Stimulated activated naive B cell treated with anti-CD40 and anti-IgM and Interleukin-4, amounts not matched to agents 10 μg/mL and 1 μg/mL and 100 μg/mL, for 72 hours (primary cell): ENCODE measurements at places on chromosomes 1 and 21.
A peak's percentile ranks its signal among the peaks of the same experiment; 100 is the strongest.

GRCh38 chr1:61620536-61620935 is 104.4 kb downstream of the TM2D1 start:
- DNase-seq, result no peak

GRCh38 chr1:150976879-150977694 is 2.5 kb upstream of the CERS2 start:
- peak; percentile 73 for DNase-seq

- DNase-seq, result no peak
Measured at GRCh38 chr1:198443365-198444233, 96.9 kb downstream of the ATP6V1G3 start.

GRCh38 chr1:170498876-170499275 is 33.1 kb upstream of the GORAB start:
- no peak for DNase-seq

DNA sequence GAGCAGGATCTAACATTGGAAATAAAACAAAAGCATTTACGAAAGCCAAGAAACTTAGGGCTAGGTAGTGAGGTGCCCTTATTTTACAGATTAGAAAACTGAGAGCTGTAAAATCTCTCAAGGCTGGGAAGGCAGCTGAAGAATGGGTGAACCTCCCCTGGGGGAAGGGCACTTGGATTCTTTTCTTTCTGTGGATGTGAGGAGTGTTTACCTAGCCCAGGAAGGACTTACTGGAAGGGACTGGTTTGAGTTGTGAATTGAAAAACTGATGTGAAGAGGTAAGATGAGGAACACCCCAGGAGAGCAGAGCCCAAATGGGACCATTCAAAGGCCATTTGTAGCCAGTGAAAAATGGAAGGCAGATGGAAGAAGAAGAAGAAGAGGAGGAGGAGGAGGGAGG is 74.7 kb upstream of the NGF start:
- DNase-seq, result no peak

GRCh38 chr1:170791941-170792340 is 128.0 kb downstream of the PRRX1 start:
- DNase-seq, result no peak

GRCh38 chr1:160377585-160378206 is 10.8 kb downstream of the NHLH1 start:
- no peak for DNase-seq

DNA sequence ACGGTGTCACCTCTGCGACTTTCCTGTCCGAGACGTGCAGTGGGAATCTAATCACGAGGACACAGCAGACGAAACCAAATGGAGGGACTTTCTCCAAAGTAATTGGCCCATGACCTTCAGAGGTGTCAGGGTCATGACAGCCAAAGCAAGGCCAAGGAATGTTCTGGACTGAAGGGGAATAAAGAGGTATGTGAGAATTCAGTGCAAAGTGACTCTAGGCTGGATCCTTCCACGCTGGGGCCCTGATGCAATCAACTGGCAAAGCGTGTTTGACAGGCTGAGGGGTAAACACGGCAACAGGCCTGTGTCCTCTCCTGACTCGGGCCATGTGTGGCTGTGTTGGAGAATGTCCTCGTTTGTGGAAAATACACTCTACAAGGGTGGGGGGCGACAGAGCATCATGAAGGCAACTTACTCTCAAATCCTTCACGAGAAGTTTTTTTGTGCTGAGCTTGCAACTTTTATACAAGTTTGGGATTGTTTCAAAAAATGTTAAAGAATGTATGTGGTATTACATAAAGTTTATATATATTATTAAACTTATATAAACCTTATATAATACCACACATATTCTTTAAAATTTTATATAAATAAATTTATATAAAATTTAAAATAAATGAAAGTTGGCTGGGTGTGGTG is 1.7 kb downstream of the CFAP74 start:
- DNase-seq, result no peak

- no peak for DNase-seq
Measured at GRCh38 chr1:31708324-31708723, 4.5 kb upstream of the COL16A1 start.

DNA sequence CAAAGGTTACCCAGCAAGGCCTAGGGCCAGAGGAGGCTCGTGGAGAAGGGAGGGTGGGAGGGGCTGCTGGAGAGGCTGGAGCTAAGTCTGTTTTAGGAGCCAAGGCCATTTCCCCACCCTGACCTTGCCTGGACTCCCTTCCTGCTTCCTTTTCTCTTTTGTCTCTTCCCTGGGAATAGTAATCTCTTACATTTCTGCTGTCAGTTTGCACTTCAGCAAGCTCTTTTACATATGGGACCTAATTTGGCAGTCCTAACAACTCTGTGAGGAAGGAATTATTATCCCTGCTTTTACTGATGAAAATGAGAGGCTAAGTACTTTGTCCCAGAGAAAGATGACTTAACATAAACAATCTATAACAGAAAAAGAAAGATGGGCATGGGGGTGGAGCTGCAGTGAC is 13.8 kb downstream of the OPTC start:
- DNase-seq, result no peak

DNA sequence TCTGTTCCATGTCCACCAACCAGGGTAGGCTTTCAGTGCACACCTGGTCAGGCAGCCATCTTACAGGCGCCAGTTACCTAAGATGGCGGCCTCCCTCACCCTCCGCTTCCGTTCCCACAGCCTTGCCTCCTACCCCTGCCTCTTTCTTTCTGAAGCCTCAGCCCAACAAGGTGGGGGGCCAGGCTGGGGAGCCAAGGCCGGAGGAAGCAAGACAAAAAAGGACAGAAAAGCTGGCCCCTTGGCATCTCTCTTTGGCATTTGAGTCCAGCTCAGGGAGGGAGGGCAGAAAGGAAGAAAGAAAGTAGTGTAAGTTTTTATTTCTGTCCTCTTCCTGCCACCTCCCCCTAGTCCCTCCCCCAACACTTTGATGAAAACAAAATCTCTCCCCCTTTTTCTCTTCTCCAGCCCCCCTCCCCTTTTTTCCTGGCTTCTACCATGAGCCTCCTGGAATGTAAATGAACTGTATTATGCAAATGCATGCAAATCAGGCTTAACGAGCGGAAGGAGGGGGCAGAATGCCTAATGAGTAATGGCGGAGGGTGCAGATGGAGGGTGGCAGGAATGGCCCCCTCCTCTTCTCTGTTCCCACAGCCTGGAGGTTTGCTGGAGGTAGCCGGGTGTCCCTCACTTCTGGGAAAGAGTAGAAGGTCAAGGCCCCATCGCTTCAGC is 43.8 kb downstream of the RHBG start:
- no peak for DNase-seq

DNA sequence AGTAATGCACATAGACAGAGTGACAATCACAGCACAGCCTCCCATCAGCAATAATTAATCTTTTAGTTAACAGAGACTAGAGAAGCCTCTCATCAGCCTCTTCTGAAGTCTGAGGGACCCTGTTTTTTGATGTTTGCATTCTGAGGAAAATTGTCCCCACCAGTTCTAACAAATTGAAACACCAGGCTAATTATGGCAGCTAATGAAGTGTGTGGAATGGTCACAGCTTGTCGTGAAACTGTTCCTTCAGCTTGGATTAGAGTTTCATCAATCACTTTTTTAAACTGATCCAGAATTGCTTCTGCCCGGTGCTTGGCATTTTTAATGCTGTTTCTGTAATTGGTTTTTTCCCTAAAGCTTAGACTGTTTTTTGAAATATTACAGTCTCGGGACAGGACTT is 208.0 kb downstream of the SPATA17 start:
- DNase-seq, result no peak

DNA sequence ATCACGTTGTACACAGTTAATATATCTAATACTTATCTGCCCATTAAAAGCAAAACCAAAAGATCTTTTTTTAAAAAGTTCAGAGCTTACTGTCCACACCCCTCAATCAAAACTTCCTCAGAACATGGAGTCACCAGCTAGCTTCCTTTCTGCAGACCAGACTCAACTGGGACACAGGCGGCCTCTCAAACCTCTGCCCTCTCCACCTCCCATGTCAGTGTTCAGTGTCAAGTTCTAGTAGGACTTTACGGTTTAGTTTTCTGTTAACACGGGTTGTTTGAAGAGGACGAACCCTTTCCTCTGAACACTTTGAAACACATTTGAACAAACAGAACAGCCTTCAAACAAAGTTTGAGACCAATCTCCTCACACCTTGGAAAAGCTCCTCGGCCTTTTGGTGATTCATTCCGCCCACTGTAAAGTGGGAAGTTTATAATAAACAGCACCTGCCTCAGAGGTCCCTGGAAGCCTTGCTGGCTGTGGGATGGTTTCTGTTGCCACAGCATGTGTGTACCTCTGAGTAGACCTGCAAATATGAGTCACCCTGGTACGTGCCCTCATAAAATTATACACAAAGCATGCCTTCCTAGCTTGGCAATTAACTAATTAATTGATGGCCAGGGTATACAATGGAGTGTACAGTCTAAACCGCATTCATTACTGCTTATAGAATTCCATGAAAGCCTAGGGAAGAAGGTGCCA is 48.4 kb upstream of the SIPA1L2 start:
- DNase-seq, result no peak

DNA sequence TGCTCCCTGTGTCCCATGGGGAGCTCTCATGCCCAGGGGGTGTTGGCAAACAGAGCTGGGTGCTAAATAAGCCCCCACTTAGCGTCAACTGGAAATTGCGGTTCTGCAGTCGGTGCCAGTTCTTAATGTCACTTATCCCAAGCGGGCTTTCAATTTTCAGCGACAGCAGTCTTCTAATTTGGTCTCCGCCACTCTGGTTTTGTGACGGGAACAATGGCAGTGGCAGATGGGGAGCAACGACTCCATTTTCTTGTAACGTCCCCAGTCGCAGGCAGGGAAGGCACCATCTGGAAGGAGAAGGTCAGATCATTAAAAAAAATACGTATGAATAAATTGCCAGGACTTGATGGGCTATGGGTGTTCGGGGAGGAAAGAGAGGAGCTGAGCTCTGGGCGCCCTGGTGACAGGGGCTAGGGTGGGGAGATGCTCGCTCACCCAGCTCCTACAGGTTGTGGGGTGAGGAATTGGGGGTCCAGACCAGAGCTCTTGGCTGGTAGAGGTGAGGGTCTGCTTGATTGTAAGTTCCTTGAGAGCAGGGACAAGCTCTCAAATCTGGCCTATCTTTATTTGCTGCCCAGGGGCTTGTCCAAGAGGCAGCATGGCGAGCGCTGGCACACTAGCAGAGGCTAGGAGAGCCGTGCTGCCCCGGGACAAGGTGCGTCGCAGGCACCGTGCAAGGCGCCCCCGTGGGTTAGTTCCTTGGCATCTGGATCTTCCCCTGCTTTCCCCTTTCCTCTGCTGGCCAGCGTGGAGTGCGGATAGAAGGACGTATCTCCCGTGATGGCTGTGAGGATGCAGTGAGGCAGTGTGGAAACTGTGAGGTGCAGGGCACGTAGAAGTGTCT is 105.8 kb downstream of the ARHGEF10L start:
- no peak for DNase-seq

DNA sequence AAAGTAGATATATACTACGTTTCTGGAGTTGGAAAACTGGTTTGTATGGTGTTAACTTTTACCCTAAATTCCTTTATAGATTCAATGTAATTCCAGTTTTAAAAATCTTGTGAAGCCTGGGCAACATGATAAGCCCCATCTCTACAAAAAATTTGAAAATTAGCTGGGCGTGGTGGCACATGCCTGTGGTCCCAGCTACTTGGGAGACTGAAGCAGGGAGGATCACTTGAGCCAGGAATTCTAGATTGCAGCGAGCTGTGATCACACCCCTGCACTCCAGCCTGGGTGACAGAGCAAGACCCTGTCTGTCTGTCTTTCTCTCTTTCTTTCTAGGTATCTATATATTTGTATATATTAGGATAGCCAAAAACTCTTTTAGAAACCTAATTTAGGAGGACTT is 141.9 kb downstream of the CLEC20A start:
- no peak for DNase-seq

DNA sequence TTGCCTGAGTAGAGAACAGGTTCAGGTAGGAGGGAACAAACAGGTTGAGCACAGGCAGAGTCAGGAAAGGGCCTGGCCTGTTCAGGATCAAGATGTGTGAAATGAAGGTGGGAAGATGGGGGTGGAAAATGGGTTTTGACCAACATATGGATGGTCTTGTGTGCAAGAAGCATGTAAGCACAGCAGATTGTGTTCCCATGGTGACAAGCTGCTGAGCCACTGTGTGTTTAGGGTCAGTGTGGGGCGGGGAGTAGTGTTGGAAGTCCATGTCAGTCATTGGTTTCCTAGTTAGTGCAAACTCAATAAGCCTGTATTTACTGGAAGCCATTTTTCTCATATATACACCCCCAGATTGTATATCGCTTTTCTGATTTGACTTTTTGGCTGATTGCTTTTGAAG is 111.9 kb downstream of the CAMTA1 start:
- no peak for DNase-seq

DNA sequence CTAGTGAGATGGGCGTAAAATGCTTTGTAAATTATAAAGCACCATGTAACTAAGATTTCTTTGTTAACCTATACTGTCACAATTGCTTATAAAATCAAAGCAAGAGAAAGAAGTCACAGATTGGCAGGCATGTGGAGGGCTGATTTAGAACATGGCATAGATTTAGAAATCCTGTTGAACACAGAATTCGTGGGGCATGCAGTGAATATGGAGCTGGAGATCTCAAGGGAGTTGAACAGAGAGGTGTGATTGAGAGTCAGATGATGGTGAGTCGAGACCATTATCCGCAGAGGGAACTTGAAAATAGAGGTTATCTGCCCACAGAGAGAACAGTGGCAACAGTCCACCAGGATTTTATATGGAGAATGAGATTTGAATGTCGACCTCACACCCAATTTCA is 27.6 kb downstream of the PBX1 start:
- no peak for DNase-seq

GRCh38 chr1:220544901-220545303 is 17.0 kb downstream of the MARK1 start:
- DNase-seq, result no peak

- no peak for DNase-seq
Measured at GRCh38 chr1:58823481-58824010, 39.7 kb upstream of the JUN start.

GRCh38 chr21:42057851-42058437 is 13.2 kb upstream of the UMODL1 start:
- DNase-seq, result no peak

- DNase-seq, result no peak
Measured at GRCh38 chr1:182998482-182998881, 24.7 kb upstream of the LAMC1 start.

DNA sequence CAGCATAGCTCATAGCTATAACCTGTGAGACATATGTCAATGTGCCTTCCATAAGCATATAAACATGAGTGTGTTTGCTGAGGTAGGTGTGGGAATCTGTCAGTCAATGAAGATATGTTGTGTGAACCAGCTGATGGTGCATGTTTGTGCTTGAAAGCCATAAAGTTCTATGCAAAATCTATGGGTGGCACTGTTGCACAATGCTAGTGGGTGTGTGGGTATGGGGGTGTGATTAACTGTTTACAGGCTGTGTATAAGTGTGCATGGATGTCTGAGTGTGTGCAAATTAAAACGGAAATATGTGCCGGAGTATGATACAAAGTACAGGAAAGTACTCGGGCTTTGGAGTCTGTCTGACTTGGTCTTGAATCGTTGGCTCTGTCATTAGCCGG is 1.0 kb upstream of the ATP2B4 start:
- peak; percentile 11 for DNase-seq

DNA sequence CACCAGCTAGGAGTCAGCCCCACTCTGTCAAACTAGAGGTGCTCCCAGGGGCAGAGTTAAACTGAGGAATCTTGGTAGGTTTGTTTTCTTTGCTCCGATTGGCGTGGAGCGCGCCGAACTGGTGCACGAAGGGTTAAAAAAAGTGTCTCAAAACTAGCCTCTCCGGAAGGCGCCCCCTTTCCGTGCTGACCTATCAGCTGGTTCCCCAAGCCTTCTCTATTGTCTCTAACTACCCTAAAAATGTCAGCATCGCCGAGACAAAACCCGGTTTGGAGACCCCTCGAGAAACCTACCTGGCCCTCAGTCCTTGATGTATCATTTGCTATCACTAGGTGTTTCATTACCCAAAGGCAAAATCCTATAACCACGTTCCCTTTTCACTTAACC is 2.2 kb downstream of the TGFB2 start:
- DNase-seq, result no peak
